ENCODE measurements at places on chromosomes 5 and 9. TPM values are rescaled to one million over a fixed set of nuclear protein-coding genes. Genes with fewer than 3 reads are reported as not detected.

HMHB1 gene
- not detected for total RNA-seq

HAPLN1 gene
- total RNA-seq = not detected

LCP2 gene
- total RNA-seq = not detected

PTTG1 gene
- total RNA-seq = 761 TPM

THOC3 gene
- total RNA-seq = 42.8 TPM
